ENCODE measurements at places on chromosomes 1 and 21.

GRCh38 chr1:38418195-38419030, 371.8 kb upstream of the POU3F1 start:
- no peak for DNase-seq

- DNase-seq = no peak
Measured at GRCh38 chr1:111334169-111334568, 43.5 kb downstream of the CHIA start.

GRCh38 chr1:113835686-113836290, 23.5 kb upstream of the RSBN1 start:
- no peak for DNase-seq

DNA sequence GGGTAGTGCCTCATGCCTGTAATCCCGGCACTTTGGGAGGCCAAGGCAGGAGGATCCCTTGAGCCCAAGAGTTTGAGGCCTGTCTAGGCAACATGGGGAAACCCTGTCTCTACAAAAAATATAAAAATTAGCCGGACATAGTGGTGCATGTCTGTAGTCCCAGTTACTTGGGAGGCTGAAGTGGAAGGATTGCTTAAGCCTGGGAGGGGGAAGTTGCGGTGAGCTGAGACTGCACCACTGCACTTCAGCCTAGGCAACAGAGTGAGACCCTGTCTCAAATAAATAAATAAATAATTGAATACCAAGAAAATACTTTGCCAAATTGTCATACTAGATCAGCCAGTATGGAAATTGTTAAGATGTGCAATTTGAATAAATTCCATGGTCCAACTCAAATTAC, 5.9 kb upstream of the RBBP5 start:
- no peak for DNase-seq

GRCh38 chr1:36508257-36508656, 25.5 kb upstream of the CSF3R start:
- DNase-seq = no peak

DNA sequence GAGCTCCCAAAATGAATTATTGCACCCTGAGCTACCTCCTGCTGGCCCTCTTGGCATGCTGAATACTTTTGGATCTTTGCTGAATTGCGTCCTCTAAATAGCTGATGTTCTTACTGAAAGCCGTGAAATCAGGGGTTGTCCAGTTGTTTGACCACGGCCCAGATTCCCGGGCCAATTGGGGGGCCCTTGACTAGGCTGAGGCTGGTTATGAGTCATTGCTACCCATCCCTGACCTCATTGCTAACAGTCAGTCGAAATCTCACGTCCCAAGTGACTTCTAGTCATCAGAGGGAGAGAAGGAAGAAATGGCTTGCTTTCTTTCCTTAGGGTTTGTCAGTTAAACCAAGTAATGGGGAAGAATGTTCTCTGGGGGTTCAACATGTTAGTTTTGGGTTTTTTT, 37.4 kb downstream of the SMYD2 start:
- no peak for DNase-seq

GRCh38 chr1:81756872-81757271, 43.9 kb upstream of the ADGRL2 start:
- no peak for DNase-seq

DNA sequence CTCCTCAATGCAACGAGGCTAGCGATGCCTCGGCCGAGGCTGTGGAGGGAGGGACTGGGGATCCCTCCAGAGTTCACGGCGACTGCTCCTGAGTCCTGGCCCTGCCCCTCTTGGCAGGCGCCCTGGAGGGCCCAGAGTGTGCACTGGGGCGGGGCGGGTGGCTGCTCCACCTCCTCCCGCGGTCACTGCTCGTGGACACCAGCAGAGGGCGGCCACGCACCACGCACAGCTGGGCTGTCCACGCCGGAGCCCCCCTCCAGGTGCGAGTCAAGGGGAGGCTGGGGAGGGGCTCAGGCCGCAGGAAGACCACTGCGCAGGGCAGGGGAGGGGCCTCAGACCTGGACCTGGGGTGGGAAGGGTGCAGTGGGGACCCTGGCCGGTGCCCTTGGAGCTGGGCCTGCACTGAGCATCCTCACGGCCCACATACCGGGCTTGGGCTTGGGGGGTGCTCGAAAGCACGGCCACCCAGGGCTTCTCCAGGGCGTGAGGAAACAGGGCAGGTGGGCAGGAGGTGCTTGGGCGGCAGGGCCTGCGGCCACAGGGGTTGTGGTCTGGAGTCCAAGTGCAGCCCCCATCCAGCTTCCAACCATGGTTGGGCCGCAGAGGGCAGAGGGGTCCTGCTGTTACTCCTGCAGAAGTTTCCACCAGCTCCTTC, 20.6 kb upstream of the TTC34 start:
- DNase-seq = no peak

GRCh38 chr1:29281571-29281970, 45.2 kb downstream of the PTPRU start:
- DNase-seq = no peak

GRCh38 chr1:59684698-59685097, 130.1 kb upstream of the HOOK1 start:
- no peak for DNase-seq

Data from NCI-H1048 (cell line).